ENCODE measurements at places on chromosomes 6 and 20. TPM values are rescaled to one million over a fixed set of nuclear protein-coding genes. Genes with fewer than 3 reads are reported as not detected.
A peak's percentile ranks its signal among the peaks of the same experiment; 100 is the strongest.

- no peak overlapping the region for H3K4me3 ChIP-seq
- no peaks in the 10 kb centered on the region for H3K27me3 ChIP-seq
- H3K36me3 ChIP-seq, result peaks cover 9% of the 10 kb centered on the region
- peak overlapping the region; percentile 0 for H3K27ac ChIP-seq
- DNase-seq, result no peak
These were observed 257.7 kb downstream of the FARS2 start for GRCh38 chr6:5518936-5519491.

DNA sequence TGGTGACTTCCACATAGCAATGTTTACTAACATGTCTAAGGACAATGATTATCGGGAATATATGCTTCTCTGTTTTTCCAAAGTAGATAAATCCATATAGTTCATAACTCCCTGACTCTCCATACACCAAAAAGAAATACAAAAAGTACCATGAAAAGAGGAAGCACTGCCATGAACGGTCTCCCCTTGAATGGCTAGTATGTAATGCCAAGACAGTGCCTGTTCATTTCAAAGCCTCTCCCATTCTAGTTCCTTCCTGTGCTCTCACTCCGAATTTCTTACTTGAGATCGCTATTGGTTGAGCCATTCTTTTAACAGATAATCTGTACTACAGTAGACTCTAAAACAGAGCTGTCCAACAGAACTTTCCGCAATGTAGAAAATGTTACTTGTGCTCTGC is 54.8 kb upstream of the EDN1 start:
- no peaks in the 10 kb centered on the region for H3K36me3 ChIP-seq
- H3K4me3 ChIP-seq, result no peak overlapping the region
- H3K4me1 ChIP-seq, result peaks cover 41% of the 10 kb centered on the region
- no peak for DNase-seq
- H3K27me3 ChIP-seq, result no peaks in the 10 kb centered on the region

DNA sequence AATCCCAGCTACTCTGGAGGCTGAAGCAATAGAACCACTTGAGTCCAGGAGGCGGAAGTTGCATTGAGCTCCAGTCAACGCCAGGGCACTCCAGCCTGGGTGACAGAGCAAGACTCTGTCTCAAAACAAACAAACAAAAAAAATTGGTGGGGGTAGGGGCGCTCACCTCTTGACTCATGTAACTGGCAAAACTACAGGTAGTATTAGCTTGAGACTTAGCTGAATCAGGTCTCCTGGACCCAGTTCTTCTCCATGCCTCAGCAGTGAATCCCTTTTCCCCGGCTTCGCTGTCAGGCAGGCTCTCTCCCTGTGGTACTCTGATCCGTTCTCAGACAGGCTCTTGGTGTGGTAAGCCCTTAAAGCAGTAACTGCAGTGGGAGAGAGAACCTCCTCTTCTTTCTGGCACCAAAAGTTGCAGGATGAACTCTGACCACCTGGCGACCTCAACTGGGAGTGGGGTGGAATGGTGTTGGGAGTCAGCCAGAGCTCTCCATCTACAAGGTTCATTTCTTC is 12.9 kb downstream of the SLC9A8 start:
- H3K27me3 ChIP-seq, result no peaks in the 10 kb centered on the region
- no peak for DNase-seq
- no peak overlapping the region for H3K4me3 ChIP-seq
- H3K36me3 ChIP-seq, result peaks cover 72% of the 10 kb centered on the region
- peaks cover 37% of the 10 kb centered on the region for H3K4me1 ChIP-seq

The SS18L1 gene
- 26.0 TPM for total RNA-seq

The FAM217A gene
- not detected for total RNA-seq

The OPRL1 gene
- total RNA-seq, result 0.41 TPM

The ZNF831 gene
- total RNA-seq, result 3.0 TPM

The NECAB3 gene
- 30.1 TPM for total RNA-seq

The NINL gene
- total RNA-seq, result 7.5 TPM

Measured in activated T-helper 2 cell treated with anti-CD3 and anti-CD28 coated beads, Interferon-gamma antibody, Interleukin-2, Interleukin-4, amounts not matched to agents 10 μg/mL and 5 μg/mL and 100 μg/mL, durations not matched to agents 14 hours and 24 hours and 36 hours (primary cell).